Activated CD4-positive, alpha-beta T cell treated with anti-CD3 and anti-CD28 coated beads, Interleukin-2, amount 50 U/mL, for 24 hours (primary cell): ENCODE measurements at places on chromosomes 4 and X.

GRCh38 chr4:166506051-166506450 lies 633.0 kb downstream of the TLL1 start:
- DNase-seq: no peak

GRCh38 chr4:94798808-94799207 lies 41.1 kb downstream of the BMPR1B start:
- no peak for DNase-seq

DNA sequence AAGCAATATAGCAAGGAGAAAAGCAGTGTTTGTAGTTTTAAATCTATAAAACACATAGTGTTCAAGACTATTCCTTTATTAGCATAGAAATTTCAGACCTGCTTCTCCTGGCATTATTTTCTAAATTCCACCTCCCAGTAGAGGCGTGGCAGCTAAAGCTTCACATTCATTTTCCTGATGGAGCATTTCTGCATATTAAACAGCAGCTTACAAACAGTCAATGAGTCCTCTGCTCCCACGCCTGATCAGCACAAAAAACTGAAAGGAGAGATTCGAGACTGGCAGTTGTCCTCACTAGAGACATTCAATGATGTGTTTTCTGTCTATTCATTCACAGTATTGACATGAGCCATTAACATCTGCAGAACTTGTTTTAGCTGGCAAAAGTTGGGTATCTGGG lies 61.4 kb downstream of the SHISA3 start:
- DNase-seq: no peak

DNA sequence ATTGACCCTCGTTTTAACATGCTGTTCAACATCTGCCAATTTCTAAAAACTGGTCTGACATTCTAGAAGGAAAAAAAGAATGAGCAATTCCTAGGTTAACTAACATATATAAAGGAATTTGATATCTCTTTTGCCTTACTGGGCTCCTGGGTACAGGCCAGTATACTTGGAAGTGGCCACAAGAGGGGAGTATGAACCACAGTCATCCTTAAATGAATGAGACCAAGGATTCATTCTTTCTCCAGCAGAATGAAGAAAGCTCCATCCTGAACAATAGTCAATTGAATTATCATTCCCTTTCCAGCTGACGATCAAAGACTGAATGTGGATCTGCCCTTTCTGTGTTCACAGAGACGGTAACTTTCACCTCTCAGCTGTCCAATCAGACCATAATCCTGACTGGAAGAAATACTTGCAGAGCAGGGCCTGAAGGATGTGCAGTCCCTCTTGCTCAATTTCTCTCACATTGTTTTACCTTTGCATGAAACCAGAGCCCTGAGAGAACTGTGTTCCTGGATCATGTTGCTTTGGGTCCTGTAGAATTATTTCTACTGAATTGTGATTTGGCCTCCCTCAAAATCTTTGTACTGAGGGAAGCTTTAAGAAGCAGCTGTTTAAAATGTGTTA lies 14.8 kb upstream of the SPARCL1 start:
- DNase-seq: no peak

DNA sequence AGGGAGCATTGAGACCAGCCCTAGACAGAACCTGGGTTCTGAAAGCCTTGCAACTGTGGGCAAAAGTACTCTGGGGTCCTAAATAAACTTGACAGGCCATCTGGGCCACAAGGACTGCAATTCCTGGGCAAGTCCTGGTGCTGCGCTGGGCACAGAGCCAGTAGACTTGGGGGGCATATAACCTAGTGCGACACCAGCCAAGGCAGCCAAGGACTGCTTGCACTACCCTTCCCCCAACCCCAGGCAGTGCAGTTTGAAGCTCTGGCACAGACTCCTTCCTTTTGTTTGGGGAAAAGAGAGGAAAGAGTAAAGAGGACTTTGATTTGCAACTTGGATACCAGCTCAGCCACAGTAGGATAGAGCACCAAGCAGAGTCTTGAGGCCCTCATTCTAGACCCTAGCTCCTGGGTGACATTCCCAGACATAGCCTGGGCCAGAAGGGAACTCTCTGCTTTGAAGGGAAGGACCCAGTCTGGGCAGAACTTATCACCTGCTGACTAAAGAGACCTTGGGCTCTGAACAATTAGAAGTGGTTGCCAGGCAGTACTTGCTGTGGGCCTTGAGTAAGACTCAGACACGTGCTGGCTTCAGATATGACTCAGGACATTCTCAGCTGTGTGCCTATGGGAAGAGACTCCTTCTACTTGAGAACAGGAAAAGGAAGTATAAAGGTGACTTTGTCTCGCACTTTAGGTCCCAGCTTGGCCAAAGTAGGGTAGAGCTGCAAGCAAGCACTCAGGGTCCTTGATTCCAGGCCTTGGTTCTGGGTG lies 522.8 kb downstream of the GLUD2 start:
- DNase-seq: no peak

- no peak for DNase-seq
These were observed 46.1 kb upstream of the HOPX start for GRCh38 chr4:56727150-56727549.

- DNase-seq: no peak
These were observed 482.4 kb downstream of the SPRY1 start for GRCh38 chr4:123878976-123879375.
